ENCODE measurements at places on chromosomes 4 and X.

GRCh38 chr4:152693871-152694270 is 14.1 kb upstream of the TMEM154 start:
- DNase-seq = no peak

GRCh38 chrX:68433155-68433980 is at the start of gene OPHN1:
Gene OPHN1 (minus strand): TSS chrX:68433495. CDS start chrX:68433020, 475 bp downstream.
- DNase-seq = no peak

DNA sequence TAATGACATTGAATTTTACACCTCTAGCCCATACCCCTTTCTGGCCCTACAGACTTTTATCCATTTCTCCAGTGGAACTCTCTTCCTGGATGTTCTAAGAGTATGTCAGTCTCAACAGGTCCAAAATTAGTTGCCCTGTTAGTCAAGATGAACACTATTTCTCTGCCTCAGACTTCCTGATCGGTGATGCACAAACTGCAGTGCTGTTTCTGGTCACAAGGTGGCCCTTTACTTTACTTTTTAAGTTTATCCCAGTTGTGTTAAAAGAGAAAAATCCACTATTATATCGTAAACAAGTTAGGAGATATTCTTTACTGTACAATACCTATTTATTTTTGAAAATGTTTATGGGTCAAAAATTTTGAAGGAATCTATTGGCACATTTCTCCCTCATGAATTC is 13.1 kb downstream of the TCEAL7 start:
- peak; percentile 14 for DNase-seq

DNA sequence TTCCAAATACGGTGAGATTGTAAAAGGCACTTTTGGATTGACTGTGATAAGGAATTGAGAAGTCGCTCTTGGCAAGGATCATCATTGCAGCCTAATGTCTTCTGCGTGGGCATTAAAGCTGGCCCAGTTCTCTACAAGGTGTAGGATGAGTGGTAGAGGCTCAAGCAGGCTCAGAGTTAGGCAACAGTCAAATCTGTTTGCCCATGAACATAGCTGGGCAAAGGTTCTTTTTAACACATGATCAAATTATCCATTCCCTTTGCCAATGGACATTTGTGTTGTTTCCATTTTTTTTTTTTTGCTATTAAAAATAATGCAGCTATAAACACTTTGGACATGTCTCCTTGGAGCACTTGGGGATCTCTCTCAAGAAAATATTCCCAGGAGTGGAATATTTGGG is 229.1 kb upstream of the FAT1 start:
- DNase-seq = no peak

All from stimulated activated CD4-positive, alpha-beta T cell treated with anti-CD3 and anti-CD28 coated beads, Interleukin-1b, Interleukin-23, amount 100 ng/mL, for 48 hours (primary cell).